ENCODE measurements at places on chromosomes 16 and 17.

DNA sequence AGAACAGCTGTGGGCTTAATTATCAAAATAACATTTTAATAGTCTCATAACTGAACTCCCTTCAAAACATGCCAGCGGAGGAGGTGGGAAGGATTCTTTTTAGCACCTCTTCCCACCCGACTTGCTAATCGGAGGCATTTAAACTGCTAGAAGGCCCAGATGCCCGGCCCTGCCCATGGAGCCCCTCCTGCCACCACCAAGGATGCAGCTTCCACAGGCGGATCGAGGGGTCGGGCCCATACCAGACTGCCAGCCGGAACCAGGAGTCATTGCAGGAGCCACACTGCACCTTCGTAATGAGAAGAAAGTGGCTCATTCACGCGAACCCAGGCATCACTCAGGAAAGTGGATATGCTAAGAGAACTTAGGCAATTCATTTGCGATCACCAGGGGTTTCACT is 201.2 kb downstream of the C16orf78 start:
- no peak for DNase-seq
- no peaks in the 10 kb centered on the region for H3K27me3 ChIP-seq
- H3K27ac ChIP-seq: no peak overlapping the region
- H3K4me3 ChIP-seq: no peak overlapping the region

GRCh38 chr16:89890886-89891657 is 17.7 kb downstream of the TCF25 start:
- H3K27ac ChIP-seq: no peak overlapping the region
- no peak overlapping the region for H3K4me3 ChIP-seq
- H3K4me1 ChIP-seq: no peaks in the 10 kb centered on the region
- peaks cover 99% of the 10 kb centered on the region for H3K36me3 ChIP-seq
- no peak for DNase-seq

DNA sequence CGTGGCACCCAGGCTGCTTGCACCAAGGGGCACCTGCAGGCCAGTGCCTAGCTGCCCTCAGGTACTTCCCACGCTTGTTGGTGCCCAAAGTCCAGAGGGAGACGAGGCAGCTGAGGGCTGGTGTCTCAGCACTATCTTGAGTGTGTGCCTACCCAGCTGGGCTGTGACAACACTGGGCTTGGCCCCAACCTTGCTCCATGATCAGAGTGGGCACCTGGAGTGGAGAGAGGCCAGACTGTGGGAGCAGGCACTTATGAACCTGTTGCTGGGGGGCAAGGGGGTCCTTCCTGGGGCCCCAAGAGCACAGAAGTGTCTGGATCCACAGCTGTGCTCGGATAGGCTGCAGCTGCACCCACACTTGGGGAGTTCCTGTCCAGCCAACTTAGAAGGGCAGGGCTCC is 314.7 kb downstream of the KCNJ2 start:
- no peaks in the 10 kb centered on the region for H3K4me1 ChIP-seq
- no peaks in the 10 kb centered on the region for H3K27me3 ChIP-seq
- no peaks in the 10 kb centered on the region for H3K36me3 ChIP-seq
- H3K4me3 ChIP-seq: no peak overlapping the region
- no peak overlapping the region for H3K27ac ChIP-seq
- DNase-seq: no peak

- H3K27me3 ChIP-seq: no peaks in the 10 kb centered on the region
- H3K4me1 ChIP-seq: peaks cover 5% of the 10 kb centered on the region
- no peak for DNase-seq
- no peak overlapping the region for H3K27ac ChIP-seq
- no peak overlapping the region for H3K4me3 ChIP-seq
Observed at GRCh38 chr17:65173284-65173793, 36.2 kb downstream of the RGS9 start.

DNA sequence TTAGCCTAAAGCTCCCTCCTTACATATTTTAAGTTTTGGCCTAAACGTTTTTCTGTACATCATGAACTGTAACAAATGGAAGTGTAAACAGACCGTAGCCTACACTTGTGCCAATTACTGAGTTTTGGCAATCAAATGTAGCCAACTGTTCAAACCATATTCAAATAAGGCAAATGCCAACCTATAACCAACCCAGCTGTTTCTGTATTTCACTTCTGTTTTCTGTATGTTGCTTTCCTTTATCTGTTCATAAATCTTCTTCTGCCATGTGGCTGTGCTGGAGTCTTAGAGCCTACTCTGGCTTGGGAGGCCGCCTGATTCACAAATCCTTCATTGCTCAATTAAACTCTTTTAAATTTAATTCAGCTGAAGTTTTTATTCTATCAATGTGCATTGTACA is 6.9 kb upstream of the C16orf78 start:
- no peak overlapping the region for H3K4me3 ChIP-seq
- no peaks in the 10 kb centered on the region for H3K36me3 ChIP-seq
- DNase-seq: no peak
- no peak overlapping the region for H3K27ac ChIP-seq

DNA sequence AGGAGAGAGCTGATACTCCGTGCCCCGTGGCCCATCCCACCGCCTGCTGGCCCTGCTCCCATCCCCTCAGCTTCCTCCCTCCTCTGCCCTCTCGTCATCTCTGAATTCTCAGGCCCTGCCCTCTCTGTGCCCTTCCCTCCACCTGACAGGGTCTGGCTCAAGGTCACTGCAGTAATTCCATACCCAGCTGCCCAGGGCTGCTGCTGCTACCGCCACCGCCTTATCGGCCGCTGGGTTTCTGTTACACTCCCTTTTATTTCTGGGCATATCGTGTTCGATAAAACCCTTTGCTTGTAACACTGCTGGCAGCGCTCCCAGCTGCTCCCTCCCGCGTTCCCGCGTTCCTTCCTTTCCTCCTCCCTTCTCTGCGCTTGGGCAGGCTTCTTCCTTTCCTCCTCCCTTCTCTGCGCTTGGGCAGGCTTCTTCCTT is 1.2 kb downstream of the EPN3 start:
- no peak overlapping the region for H3K27ac ChIP-seq
- DNase-seq: no peak
- H3K4me1 ChIP-seq: peaks cover 32% of the 10 kb centered on the region
- peaks cover 2% of the 10 kb centered on the region for H3K27me3 ChIP-seq
- H3K36me3 ChIP-seq: no peaks in the 10 kb centered on the region

DNA sequence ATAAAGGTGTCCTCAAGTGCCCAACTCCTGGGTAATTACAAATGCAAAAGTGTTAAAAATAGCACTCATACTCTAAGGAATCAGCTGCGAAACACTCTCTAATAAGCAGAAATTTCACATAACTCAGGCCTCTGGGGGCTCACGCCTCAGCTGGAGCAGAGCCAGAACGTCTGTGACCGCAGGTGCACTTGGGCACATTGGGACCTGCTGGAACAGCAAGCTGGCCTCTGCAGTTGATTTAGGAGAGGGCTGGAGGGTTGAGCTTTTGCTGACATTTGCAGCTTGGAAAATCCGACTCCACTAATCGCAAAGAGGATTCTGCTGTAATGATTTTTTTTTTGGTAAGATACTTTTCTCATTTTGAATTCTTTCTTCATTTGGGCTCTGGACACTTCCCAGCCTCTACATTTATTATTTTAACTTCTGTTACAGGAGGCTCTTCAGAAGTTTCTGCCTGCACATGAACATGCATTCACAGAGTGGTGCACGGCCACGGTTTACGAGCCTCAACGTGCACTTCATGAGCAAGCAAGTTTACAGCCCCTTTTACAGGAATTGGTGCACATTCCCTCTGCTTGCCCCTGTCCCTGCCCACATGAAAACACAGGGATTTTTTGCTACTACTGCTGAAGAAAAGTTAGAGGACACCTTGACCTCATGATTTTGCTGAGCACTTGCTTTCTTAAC is 4.1 kb upstream of the SNTB2 start:
- H3K4me3 ChIP-seq: no peak overlapping the region
- DNase-seq: no peak
- no peaks in the 10 kb centered on the region for H3K36me3 ChIP-seq
- H3K27ac ChIP-seq: peak overlapping the region; percentile 37

GRCh38 chr17:45326626-45327025 is 9.8 kb upstream of the MAP3K14 start:
- H3K4me1 ChIP-seq: no peaks in the 10 kb centered on the region
- no peaks in the 10 kb centered on the region for H3K36me3 ChIP-seq
- no peaks in the 10 kb centered on the region for H3K27me3 ChIP-seq
- peak; percentile 7 for DNase-seq
- no peak overlapping the region for H3K4me3 ChIP-seq
- H3K27ac ChIP-seq: no peak overlapping the region

- no peaks in the 10 kb centered on the region for H3K27me3 ChIP-seq
- H3K4me1 ChIP-seq: no peaks in the 10 kb centered on the region
- H3K27ac ChIP-seq: no peak overlapping the region
- H3K4me3 ChIP-seq: no peak overlapping the region
- no peak for DNase-seq
Observed at GRCh38 chr16:50736448-50736847, 5.4 kb upstream of the CYLD start.

GRCh38 chr17:4393806-4394205 is 27.3 kb upstream of the UBE2G1 start:
- no peaks in the 10 kb centered on the region for H3K4me1 ChIP-seq
- H3K36me3 ChIP-seq: no peaks in the 10 kb centered on the region
- no peak overlapping the region for H3K27ac ChIP-seq
- no peak overlapping the region for H3K4me3 ChIP-seq

DNA sequence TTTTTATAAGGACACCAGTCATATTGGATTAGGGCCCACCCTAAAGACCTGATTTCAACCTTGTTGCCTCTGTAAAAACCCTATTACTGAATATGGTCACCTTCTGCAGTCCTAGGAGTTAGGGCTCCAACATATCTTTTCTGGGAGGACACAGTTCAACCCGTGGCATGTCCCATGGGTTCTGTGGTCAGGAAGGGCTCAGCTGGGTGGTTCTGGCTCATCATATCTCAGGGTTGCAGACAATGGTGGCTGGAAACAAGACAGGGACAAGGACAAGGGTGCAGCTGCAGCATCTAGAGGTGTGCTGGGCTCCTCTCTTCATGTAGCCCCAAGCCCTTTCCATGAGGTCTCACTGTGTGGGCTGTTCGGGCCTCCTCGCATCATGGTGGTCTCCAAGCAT is 63.1 kb upstream of the FOXF1 start:
- no peak overlapping the region for H3K27ac ChIP-seq
- no peaks in the 10 kb centered on the region for H3K36me3 ChIP-seq
- peaks cover 53% of the 10 kb centered on the region for H3K27me3 ChIP-seq
- H3K4me3 ChIP-seq: no peak overlapping the region

DNA sequence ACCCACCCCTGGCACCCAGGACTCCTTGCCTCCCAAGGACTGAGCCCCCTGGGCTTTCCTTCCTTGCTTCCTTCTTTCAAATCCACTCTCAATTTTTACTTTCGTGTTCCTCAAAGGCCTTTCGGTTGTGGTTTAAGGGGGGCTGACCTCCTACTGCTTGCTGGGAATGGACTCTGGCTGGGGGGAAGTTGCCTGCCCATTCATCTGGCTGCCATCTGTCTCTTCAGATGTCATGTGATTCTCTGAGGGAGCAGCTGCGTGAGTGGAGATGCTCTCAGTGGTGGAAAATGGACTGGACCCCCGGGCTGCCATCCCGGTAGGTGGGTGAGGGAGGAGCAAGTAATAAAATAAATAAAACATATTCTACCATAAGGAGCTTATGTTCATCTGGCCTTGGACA is 93.8 kb upstream of the RPRML start:
- no peak overlapping the region for H3K27ac ChIP-seq
- no peak for DNase-seq
- no peak overlapping the region for H3K4me3 ChIP-seq
- H3K27me3 ChIP-seq: no peaks in the 10 kb centered on the region

DNA sequence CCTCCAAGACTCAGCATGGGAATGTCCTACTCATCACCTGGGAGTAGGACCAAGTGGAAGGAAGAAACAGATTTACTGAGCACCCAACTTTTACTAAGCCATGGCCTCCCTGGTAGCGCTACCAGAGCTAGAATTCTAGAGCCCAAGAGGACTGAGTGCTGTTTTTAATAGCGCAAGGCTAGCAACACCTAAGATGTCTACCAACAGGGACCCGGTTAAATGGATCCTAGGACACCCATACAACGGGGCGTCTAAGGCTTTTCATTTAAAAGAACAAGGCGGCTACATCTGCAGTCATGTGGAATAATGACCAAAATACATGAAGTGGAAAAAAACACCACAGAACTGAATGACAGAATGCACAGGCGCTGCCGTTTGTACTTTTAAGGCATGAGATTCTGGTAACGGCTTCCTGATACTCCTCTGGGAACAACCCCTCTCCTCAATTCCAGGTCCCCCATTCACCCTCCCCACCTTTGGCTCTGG is 5.1 kb downstream of the GGA2 start:
- no peaks in the 10 kb centered on the region for H3K27me3 ChIP-seq
- H3K4me1 ChIP-seq: peaks cover 16% of the 10 kb centered on the region

DNA sequence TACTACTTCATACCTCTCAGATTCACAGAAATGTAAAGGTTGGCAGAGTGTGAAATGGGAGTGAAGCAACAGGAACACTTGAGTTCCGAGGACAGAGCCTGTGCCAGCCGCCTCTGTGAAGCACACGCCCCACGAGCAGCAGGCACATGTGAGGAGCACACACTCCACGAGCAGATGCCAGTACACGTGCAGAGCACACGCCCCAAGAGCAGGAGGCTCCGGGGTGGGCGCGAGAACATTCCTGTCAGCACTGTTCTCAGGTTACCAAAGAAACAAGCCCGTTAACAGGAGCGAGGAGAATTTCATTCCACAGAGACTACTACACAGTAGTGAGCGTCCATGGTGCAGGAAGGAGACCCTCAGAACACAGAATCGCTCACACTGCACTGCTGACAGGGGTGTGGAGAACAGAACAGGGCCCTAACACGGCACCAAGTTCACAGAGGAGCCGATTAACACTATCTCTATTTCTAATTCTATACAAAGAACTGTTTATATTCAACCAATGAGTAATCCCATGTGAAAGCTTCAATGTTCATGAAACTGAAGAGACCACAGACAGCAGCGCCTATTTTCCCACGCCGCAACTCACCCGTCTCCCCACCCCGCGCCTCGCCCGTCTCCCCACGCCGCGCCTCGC is 40.1 kb downstream of the KLHDC4 start:
- DNase-seq: no peak
- H3K36me3 ChIP-seq: peaks cover 12% of the 10 kb centered on the region
- H3K27me3 ChIP-seq: no peaks in the 10 kb centered on the region

DNA sequence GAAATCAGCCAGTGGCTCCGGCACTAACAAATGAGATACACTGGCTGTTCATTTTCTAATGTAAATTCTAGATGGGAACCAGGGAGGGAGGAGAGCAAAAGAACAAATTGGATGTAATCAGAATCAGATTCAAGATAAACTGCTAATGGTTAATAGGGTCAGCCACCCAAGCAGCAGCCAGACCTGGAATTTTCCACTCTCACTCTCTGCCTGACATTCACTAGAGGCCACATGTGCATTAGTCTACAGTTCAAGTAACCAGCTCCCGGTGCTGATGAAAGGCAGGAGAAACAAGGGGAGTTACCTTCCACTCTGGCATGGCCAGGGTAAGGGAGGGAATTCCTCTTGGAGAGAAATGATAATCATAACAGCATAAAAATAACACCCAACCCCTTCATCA is 597.7 kb downstream of the TOX3 start:
- DNase-seq: no peak
- no peaks in the 10 kb centered on the region for H3K36me3 ChIP-seq
- no peak overlapping the region for H3K4me3 ChIP-seq
- H3K27me3 ChIP-seq: no peaks in the 10 kb centered on the region
- H3K4me1 ChIP-seq: no peaks in the 10 kb centered on the region

GRCh38 chr17:74250324-74250995 is 23.6 kb upstream of the DNAI2 start:
- DNase-seq: no peak
- H3K27ac ChIP-seq: no peak overlapping the region
- H3K36me3 ChIP-seq: peaks cover 44% of the 10 kb centered on the region

Measured in tibial artery (tissue), 4 donors.